Daoy (cell line): ENCODE measurements at places on chromosomes 12 and 14.

- no peak for DNase-seq
Observed at GRCh38 chr12:13268581-13268980, 72.1 kb downstream of the EMP1 start.

- DNase-seq: no peak
Observed at GRCh38 chr12:46456356-46457334, 84.1 kb upstream of the SLC38A2 start.

GRCh38 chr14:67503331-67503730, 14.8 kb upstream of the TMEM229B start:
- no peak for DNase-seq

DNA sequence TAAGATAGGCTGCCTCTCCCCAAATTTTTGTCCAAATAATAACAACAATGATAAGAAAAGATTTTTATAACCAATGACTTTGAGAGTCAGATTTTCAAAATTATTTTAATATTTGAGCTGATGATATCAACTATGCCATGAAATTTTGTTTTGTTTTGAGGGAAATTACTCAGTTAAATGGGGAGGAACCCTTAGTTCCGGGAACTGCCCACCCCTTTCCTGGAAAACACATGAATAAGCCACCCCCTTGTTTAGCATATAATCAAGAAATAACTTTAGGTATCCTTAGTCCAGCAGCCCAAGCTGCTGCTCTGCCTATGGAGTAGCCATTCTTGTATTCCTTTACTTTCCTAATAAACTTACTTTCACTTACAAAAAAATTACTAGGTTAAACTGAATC, 61.4 kb downstream of the HMGA2 start:
- DNase-seq: no peak

DNA sequence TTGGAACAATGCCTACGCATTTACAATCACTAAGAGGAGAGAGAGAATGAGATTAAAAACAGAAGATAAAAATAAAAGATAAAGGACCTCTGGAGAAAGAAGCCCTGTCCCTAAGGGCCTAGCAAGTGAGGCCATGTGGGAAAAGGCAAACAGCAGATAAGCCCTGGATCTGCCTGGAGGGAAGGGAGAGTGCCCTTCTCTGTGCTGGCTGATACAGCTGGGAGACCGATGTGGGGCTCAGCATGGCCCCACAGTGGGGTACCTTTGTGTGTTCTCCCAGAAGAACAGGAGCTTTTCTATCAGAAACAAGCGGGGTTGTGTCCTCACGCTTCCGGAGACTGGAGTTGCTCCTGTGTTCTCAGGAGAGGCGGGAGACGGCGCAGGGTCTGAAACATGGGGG, 59.9 kb downstream of the TMCC3 start:
- DNase-seq: no peak

GRCh38 chr12:50739611-50740010, 24.3 kb upstream of the ATF1 start:
- no peak for DNase-seq

GRCh38 chr12:12791756-12792369, 6.4 kb downstream of the APOLD1 start:
- peak; percentile 43 for DNase-seq

DNA sequence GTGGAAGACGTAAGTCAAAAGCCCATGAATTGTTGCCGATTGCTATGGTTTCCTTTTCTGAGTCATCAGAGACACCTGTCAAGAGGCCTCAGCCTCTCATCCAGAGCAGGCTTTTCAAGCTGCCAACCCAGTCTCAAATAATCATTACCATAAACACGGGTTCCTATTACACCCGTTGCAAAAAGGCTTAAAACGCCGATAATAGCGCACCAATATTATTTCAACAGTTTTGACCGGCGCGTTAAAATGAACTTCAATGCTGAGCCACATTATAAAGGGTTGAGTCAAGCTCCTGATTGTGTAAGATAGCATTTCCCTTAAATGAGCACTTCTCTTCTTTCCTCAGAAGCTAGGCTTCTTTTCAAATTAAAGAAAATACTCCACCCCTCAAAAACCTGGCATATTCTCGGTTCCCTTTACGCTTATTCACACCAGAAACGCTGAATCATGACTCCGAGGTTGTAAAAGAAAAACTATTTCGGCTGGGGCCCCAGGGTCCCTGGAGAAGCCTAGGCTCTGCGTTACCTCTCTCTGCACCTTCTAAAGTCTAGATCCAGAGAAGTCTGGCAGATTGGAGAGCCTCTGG, 1.4 kb downstream of the TMTC1 start:
- peak; percentile 35 for DNase-seq

DNA sequence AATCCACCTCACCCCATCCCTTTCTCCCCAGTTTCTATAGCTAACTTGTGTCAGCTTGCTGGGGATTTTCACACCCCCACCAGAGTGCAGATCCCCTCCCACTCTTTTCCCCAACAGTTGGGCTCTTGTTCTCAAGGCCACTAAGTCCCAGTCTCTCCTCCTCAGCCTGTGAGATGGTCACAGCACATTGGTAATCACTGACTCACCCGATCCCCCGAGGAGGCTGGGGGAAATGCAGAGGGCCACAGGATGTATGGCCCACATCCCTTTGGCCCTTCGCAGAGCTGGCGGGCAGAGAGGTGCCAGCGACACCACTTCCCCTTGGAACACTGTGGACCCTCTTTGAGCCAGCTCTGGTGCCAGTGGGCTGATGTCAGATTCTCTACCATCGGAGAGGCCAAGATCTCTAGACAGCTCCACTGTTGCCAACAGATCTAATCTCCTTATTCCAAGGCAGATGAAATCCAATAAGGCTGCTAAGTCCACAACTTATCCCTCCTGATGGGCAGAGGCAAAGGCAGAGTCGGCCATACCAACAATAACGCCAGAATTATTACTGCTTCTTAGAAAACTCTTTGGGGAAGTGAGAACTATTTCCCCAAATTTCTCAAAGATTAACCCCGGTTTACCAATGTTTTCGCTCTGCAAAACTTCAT, 1.6 kb downstream of the FMNL3 start:
- peak; percentile 96 for DNase-seq

DNA sequence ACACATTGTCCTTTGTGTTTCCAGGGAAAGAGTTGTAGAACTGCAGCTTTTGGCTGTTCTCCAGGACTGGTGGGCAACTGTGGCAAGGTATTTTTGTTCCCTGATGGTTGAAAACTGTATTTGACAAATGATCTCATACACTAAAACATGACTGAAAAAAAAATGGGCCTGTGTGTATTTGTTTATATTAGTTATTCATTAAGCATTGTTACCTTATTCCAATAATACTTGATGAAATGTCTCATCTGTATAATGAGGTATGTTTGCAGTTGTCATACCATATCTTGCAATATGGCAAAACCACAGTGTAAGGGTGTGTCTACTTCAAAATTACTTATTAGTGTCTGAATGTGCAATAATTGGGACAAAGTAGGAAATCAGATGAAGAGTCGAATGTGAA, 479.4 kb upstream of the NOVA1 start:
- no peak for DNase-seq

- no peak for DNase-seq
Observed at GRCh38 chr12:104964856-104965205, 6.7 kb upstream of the SLC41A2 start.

- no peak for DNase-seq
Observed at GRCh38 chr12:108914121-108914531, 34.2 kb downstream of the DAO start.

DNA sequence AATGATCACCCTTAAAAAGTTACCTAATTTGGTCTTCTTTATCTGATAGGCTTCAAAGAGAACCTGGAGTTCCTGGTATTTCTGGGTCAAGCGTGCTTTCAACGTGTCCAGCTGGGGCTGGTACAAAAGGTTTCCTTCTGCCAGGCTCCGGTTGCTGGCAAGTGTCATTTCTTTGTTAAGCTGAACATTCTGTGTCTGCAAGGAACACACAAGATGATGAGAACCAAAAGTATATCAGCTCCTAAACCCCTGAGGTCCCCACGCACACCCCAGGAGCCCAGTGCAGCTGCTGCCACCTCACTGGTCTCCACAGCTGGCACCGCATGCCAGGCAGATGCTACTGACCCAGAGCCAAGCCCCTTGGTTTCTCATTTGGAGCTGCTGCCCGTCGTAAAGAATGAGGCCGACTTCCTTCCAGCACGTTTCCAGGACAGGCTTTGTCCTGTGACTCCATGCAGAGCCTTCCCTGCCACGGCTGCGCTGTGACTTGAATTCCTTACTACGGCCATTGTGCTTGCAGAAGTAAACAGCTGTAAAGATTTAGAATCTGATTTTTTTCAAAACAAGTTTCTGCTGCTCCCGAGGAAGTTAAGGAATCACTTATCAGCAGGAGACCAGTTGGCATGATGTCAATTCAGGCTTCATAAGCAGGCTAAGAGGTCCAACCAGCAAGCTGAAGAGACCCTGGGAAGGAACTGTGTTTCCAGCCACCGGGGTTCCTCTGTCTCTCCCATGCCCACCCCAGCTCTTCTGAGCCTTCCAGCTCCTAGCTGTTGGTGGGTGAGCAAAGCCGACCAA, 24.9 kb downstream of the VPS37B start:
- DNase-seq: no peak

- no peak for DNase-seq
Observed at GRCh38 chr12:106722837-106723236, 51.6 kb upstream of the RIC8B start.

DNA sequence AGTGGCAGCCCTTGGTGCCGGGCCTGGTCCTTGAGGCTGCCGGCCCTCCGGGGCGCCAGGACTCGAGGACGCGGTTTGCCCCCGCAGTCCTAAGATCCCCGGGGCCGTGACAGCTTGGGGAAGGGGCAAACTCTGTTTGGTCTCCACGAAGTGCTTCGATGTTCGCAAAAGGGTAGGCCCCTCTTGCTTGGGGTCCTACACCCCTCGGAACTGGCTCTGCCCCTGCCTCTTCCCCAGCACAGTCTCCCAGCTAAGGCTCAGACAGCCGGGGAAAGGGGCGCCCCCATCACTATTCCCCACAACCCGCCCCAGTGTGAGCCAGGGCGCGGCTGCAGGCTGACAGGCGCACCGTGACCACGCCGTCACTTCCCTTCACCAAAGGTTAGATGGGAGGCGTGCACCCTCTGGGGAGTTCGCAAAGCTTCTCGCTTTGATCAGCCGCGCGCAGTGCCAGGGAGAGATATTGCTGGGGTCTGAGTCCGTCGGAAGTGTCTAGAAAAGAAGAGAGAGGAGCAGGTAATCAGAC, 7.2 kb upstream of the OTX2 start:
- no peak for DNase-seq

GRCh38 chr14:73753887-73754795, 40.0 kb upstream of the PNMA1 start:
- DNase-seq: no peak

GRCh38 chr14:92659765-92660561, 88.5 kb downstream of the LGMN start:
- DNase-seq: no peak

GRCh38 chr14:61111209-61111665, 130.2 kb downstream of the SLC38A6 start:
- DNase-seq: peak; percentile 64

- DNase-seq: peak; percentile 92
Observed at GRCh38 chr14:105489542-105490266, 1.3 kb upstream of the TEDC1 start.

DNA sequence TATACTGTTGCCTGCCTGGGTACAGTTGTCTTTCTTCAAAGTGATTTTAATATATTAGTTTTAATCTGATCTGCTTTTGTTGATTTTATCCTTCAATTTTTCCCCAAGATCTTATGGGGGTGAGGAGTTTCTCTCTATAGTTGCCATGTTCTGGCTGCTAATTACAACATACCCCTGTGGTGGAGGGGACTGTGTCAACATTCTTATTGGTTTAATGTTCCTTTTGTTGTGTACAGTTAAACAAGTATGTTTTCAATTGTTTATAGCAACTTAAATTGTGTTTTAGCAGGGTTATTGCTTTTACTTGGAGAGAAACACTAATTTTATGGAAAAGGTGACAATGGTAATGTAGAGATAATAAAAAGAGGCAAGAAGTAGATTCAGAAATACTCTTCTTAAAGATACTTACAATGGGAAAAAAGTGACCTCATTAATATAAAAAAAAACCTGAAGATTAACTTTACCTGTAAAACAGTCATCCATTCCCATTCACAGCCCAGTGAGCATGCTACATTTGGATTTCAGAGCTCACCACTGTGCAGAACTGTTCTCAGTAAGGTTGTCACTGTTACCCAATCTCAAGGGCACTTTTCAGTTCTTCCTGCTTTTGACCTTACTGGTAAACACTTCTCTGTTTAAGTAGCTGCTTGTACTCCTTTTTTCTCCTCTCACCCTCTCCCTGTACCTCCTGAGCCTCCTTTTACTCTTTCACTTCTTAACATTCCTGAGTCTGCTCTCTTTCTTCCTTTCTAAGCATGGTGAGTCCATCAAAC, 8.1 kb upstream of the LRRK2 start:
- no peak for DNase-seq

GRCh38 chr14:98940693-98941437, 331.1 kb downstream of the BCL11B start:
- no peak for DNase-seq

DNA sequence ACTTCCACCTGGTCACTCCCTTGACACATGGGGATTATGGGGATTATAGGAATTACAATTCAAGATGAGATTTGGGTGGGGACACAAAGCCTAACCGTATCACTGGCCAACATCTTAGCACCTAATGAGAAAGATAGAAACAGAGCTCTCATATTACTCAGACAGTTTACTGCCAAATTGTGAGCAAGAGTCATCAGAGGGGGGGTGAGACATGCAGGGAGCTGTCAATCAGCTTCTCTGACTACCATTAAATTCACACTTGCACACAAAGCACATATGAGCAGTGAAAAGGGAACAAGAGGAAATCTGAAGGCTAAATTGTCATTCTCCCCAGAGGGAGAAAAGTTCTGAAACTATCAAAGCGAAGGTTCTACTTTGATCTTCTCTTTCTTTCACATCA, 78.1 kb upstream of the GRIN2B start:
- no peak for DNase-seq

DNA sequence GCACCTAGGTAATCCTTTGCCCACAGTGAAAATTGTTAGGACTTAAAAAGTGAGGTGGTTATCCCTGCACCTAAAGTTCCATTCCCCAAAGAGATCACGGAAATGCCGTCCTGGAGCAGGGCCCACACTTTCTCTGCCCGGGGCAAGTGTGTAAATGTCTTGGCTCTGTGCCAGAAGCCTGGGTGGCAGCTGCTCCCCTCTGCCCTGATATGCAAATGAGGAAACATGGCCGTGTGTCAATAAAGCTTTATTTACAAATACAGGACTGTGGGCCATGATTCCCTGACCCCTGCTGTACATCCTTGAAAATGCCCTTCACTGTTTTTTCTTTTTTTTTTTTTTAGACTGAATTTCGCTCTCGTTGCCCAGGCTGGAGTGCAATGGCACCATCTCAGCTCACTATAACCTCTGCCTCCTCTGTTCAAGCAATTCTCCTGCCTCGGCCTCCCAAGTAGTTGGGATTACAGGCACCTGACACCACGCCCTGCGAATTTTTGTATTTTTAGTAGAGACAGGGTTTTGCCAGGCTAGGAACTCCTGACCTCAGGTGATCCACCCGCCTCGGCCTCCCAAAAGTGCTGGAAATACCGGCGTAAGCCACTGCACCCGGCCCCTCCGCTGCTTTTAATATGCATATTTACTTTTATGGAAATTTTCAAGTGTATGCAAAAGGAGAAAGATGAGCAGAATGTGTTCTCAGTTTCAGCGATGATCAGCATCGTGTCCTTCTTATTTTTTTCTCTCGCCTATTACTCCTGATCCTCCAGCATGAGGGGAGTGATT, 75.5 kb downstream of the GALNT9 start:
- DNase-seq: no peak
